ENCODE measurements at places on chromosomes 4 and X.

DNA sequence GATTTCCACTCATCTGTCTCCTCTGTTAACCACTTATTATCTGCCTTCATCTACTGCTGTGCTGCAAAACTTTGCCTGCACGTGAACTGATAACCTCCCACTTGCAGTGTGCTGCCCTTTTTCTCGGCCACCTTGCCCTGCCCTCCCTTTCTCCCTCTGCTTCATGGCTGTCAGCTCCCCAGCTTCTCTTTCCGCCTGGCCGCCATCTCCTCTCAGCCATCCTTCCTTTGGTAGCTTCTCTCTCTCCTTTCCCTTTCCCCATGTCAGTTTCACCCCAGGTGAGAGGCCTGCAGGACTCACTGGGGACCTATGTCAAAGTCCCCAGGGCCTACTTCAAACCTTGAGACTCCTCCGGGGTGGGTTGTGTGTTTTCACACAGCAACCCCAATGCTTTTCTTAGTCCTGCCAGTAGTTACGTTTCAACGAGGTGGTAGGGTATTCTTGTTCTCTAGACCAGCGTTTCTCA lies 6.6 kb downstream of the MSL3 start:
- no peak for DNase-seq

- DNase-seq: no peak
Measured at GRCh38 chr4:5027346-5027745, 8.1 kb upstream of the CYTL1 start.

- DNase-seq: no peak
Measured at GRCh38 chrX:9227276-9227675, 193.3 kb upstream of the FAM9B start.

- no peak for DNase-seq
Measured at GRCh38 chr4:152693871-152694270, 14.1 kb upstream of the TMEM154 start.

DNA sequence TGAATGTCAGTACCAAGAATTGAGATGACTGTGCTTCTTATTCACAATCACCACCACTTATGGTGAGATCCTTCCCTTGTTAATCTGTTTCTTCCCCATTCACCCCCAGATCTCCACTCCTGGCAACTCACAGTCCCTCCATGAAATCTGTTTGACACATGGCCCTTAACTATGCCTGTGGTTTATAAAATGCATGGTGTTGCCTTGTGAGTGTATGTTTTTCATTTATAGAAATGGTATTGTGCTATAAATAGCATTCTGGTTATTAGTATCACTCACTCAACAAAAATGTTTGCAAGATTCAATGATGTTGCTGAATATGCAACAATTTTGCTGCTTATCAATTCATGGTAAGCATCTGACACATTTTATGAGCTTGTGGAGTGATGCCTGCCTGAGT lies 131.0 kb downstream of the PRKX start:
- no peak for DNase-seq

All from NCI-H226 (cell line).